ENCODE measurements at places on chromosomes 3 and 15. TPM values are rescaled to one million over a fixed set of nuclear protein-coding genes. Genes with fewer than 3 reads are reported as not detected.

The DNAH12 gene
- 2.0 TPM for polyA plus RNA-seq

The CHRNA3 gene
- polyA plus RNA-seq = 1.1 TPM

The DUOXA2 gene
- polyA plus RNA-seq = not detected

The GPR160 gene
- 30.7 TPM for polyA plus RNA-seq

- DNase-seq = no peak
These were observed 165.6 kb downstream of the PLD1 start for GRCh38 chr3:171644681-171645080.

DNA sequence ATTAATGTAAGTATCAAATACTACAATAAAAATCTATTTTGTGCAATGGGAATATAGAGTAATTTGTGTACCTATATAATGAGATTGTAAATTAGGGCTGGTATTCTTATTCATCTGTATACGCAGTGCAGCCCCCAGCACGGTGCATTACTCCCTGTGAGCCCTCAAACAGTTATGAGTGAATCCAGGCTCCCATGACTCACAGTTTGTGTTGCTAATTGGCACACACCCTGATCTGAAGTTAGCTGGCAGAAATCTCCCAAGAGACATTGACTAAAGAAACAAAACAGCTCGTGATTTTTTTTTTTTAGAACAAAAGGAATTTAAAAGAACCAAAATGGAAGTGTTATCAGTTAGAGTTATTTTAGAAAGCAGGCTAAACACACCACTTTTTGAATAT, 15.7 kb downstream of the GK5 start:
- DNase-seq = no peak

DNA sequence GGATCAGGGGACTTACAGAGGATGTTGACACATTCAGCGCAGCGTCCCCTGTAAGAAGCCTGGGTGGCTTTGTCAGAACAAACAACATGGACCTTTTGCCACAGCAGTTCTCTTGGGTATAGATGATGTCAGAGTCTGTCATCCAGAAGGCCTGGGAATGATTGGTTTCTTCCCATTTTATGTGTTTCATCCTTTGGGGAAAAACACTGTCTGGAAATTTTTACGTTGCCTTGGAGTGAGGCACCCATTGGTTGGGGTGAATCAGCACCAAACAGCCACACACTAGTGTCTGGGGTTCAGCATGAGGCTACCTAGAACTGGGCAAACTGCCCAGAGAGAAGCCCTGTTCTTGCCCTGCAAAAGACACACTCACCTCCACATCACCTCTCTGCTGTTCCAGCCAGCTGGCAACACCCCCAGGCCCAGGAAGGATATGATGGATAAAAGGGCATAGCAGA, 123.0 kb downstream of the FAM43A start:
- no peak for DNase-seq

DNA sequence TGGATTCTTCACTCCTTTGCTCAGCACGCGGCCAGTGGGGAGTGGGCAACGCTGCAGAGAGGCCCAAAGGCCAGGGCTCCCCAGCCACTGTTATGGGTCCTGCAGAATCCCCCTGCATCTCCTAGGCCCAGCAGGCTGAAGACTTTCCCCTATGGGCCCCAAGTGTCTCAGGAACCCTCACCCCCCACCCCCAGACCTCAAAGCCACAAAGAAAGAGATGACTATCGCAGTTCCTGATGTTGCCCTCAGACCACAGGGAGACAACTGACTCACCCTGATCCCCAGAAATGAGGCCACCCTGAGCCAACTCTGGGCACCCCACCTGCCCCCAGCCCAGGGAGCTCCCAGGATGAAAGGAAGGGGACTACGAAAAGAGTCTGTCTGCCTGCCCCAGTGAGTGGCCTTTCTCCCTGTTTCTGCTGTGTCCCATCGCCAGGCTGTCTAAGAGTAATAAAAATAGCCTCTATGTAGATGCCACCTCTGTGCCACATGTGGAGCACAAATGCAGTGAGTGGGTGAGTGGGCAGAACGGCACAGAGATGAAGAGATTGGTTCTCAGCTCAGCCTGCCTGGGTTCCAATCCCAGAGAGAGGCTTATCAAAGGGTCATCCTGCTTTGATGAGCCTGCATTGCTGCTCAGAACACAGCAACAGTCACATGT, 283.0 kb downstream of the UACA start:
- no peak for DNase-seq

DNA sequence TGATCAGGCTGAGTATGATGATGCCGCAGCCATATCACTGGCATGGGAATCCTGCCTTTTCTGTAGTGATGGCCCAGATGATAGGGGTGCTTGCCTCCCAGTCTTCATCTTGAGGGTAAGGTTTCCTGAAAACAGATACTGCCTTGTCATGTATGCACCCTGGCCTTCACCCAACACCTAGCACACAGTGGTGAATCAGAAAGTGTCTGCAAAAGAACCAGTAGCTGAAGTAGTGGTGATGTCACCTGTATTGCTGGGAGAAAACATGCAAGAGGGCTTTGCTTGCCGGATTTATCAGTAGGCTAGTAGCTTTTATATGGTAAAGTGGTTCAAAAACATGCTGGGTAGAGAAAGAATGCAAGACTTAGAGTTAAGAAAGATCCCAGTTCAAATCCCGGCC, 419.8 kb upstream of the WNT5A start:
- no peak for DNase-seq

DNA sequence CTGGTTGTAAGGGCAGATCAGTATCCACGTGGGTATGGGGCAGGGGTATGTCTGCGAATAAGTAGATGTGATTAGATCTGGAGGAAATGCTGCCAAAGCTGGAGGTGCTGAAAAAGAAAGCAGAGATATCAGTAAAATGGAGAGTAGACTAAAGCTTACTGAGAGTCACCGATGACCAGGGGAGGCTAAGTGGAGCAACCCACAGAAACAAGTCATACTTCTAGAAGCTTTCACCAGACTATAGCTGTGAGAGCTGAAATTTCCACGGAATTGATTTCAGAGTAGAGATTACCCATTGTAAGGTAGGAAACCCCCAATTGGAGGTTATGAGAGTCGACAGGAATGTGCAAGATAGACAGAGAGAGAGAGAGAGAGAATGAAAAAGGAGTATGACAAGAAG, 27.5 kb downstream of the ONECUT1 start:
- no peak for DNase-seq

- peak; percentile 29 for DNase-seq
These were observed 461.5 kb upstream of the PPP2R3A start for GRCh38 chr3:135503760-135504686.

- no peak for DNase-seq
These were observed 928.0 kb upstream of the ALCAM start for GRCh38 chr3:104438706-104439105.

GRCh38 chr3:52857864-52858263, 23.0 kb upstream of the MUSTN1 start:
- no peak for DNase-seq

GRCh38 chr3:134147411-134147810, 103.2 kb downstream of the RYK start:
- no peak for DNase-seq

- DNase-seq = no peak
These were observed 1.3 kb downstream of the CHST13 start for GRCh38 chr3:126525091-126525852.

All from right renal cortex interstitium (tissue), 3 donors.